ENCODE measurements at places on chromosomes 7 and 10. TPM values are rescaled to one million over a fixed set of nuclear protein-coding genes. Genes with fewer than 3 reads are reported as not detected.

OPALIN gene
- total RNA-seq: not detected

PCBD1 gene
- 31.6 TPM for total RNA-seq

HIP1 gene
- total RNA-seq: 8.5 TPM

C10orf105 gene
- total RNA-seq: under 0.01 TPM

ZCCHC24 gene
- total RNA-seq: 26.3 TPM

FIGNL1 gene
- total RNA-seq: 11.1 TPM

CRPPA gene
- 2.7 TPM for total RNA-seq

VWA2 gene
- under 0.01 TPM for total RNA-seq

SEMA4G gene
- 0.13 TPM for total RNA-seq

ZNF37A gene
- 9.9 TPM for total RNA-seq

OIT3 gene
- 0.13 TPM for total RNA-seq

C7orf57 gene
- not detected for total RNA-seq

OR2A14 gene
- not detected for total RNA-seq

AQP1 gene
- total RNA-seq: 127 TPM

SPDYE8 gene
- total RNA-seq: not detected

DLD gene
- 66.0 TPM for total RNA-seq

MRLN gene
- not detected for total RNA-seq

ADAM22 gene
- 0.50 TPM for total RNA-seq

GRID1 gene
- not detected for total RNA-seq

TAS2R5 gene
- total RNA-seq: 0.79 TPM

SYT15B gene
- not detected for total RNA-seq

CRYGN gene
- 0.13 TPM for total RNA-seq

CPXM2 gene
- 99.2 TPM for total RNA-seq

PAOX gene
- total RNA-seq: 5.4 TPM

AMPH gene
- total RNA-seq: 0.26 TPM

GPC2 gene
- total RNA-seq: 0.99 TPM

BRAT1 gene
- 16.8 TPM for total RNA-seq

IGF2BP3 gene
- 17.9 TPM for total RNA-seq

GRID2IP gene
- total RNA-seq: not detected

TBATA gene
- not detected for total RNA-seq

ALOX5 gene
- total RNA-seq: not detected

ASB15 gene
- total RNA-seq: not detected

PON1 gene
- not detected for total RNA-seq

CLEC5A gene
- not detected for total RNA-seq

COL1A2 gene
- total RNA-seq: 2,181 TPM

MYL10 gene
- total RNA-seq: not detected

SLC39A12 gene
- total RNA-seq: not detected

GALNT11 gene
- 65.2 TPM for total RNA-seq

Measured in aortic smooth muscle cell (primary cell).